AG08396 (cell line): ENCODE measurements at places on chromosomes 5 and 9.

- no peak for DNase-seq
These were observed 159.4 kb upstream of the FST start for GRCh38 chr5:53321073-53321472.

DNA sequence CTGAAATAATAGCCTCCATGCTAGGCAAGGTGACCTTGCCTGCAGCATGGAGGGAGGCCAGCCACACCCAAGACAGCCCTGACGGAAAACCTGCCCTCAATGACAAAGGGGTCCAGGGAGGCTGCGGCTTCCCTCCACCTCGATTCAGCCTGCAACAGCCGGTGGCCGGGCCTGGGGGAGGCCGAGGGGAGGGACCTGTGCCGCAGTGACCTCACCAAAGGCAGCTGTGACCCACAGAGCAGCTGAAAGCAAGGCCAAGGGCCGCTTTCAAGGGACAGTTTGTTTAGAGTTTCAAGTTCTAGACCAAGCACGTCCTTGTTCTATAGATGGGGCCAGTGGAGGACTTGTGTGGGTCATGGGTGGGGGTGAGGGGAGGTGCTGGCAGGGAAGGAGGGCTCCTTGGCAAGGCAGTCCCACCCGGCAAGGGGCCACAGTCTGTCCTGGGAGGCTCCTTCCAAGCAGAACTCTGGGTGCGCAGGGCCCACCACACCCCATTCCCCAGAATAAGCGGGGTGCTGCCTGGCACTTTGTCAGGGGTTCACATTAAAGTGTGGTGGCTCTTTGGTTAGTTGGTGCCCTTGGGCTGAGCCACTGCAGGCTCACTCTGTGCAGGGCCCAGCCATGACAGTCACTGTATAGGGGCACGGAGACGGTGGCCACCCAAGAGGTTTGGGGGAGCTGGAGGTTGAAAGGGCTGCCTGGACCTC lies 226.5 kb downstream of the FANCC start:
- no peak for DNase-seq

DNA sequence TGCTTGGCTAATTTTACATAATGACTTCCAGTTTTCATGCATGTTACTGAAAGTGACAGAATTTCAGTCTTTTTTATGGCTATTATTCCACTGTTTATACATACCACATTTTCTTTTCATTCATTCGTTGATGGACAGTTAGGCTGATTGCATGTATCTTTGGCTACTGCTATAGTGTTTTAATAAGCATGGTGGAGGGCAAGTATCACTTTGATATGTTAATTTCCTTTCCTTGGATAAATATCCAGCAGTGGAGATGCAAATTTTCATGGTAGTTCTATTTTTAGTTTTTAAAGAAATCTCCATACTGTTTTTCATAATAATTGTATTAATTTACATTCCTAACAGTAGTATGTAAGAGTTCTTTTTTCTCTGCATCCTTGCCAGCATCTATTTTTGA lies 297.9 kb downstream of the PRR16 start:
- DNase-seq = no peak

GRCh38 chr9:112809351-112809848 lies 58.8 kb downstream of the SNX30 start:
- DNase-seq = no peak

GRCh38 chr5:111266491-111266890 lies 42.3 kb downstream of the CAMK4 start:
- no peak for DNase-seq

- DNase-seq = no peak
These were observed 38.5 kb downstream of the TTC1 start for GRCh38 chr5:160047423-160047822.

DNA sequence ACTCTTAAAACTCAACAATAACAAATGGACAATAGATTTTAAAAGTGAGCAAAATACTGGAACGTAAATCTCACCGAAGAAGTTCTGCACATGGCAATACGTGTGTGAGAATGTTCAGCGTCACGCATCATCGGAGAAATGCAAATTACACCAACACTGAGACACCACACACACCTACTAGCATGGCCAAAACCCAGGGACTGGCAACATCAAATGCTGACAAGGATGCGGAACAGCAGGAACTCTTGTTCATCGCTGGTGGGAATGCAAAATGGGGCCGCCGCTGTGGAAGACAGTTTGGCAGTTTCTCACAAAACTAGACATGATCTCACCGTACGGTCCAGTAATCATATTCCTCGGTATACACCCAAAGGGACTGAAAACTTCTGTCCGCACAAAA lies 21.6 kb upstream of the CLPTM1L start:
- DNase-seq = no peak

- DNase-seq = no peak
These were observed 45.9 kb downstream of the KCNN2 start for GRCh38 chr5:114407783-114408182.

DNA sequence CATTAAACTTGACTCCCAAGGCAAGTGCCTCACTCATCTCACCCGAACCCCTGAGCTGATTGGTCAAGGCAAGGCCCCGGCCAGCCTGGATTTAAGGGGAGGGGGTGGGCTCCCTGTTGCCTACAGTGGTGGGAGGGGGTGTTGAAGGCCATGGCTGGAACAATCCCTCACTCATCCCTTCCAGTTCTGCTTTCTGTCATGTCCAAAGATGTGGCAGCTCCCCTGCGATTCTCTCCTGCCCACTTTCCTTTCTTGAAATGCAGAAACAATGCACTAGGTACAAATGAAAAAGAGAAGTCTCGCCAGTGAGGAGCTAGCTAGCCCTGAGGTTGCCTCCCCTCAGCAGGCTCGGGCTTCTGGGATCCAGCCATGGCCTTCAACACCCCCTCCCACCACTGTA lies 240.9 kb downstream of the SYK start:
- DNase-seq = no peak

- DNase-seq = no peak
These were observed 3.5 kb upstream of the NEK6 start for GRCh38 chr9:124254261-124254682.

DNA sequence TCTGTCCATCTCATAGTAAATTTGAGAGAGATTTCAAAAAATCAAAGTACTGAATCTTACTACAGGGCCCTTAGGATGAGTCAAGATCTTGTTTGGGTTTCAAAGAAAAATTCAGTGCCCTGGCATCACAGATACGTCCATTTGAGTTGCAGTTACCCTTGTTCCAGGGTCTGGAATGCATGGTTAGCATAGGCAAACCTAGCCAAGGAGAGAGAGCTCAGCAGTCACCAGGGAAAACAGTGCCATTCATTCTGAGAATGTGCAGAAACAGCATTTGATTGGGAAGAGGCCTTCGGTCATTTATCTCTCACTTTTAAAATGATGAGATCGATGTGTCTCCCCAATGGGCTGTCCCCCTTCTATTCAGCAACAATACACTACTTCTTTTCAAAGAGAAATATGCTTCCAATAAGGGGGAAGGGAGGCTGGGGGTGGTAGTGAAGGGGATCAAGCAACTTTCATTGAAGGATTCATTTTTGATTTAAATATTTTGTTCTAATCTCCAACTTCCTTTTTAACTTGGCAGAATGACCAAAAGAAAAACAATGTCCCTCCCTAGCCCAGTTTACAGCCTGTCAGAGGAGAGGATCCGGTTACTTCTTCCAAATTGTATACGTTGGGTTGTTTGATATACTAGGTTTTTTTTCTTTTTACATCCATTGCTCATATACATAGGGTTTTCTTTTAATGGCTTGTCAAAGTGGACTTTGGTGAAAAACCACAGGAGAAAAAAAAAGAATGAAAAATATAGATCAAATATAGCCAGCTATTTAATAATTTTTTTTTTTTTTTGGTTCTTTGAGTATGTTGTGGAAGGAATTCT lies 491.1 kb downstream of the CCDC171 start:
- DNase-seq = no peak
